H4 (cell line): ENCODE measurements at places on chromosomes 4 and X. TPM values are rescaled to one million over a fixed set of nuclear protein-coding genes. Genes with fewer than 3 reads are reported as not detected.

Gene LONRF3
- total RNA-seq: 1.8 and 2.7 TPM in 2 replicates

Gene SPACA5
- not detected in 2 replicates for total RNA-seq

Gene FRMPD4
- total RNA-seq: 0.08 and 0.21 TPM in 2 replicates

Gene IL2
- not detected in 2 replicates for total RNA-seq

Gene TMPRSS11F
- total RNA-seq: not detected in 2 replicates

DNA sequence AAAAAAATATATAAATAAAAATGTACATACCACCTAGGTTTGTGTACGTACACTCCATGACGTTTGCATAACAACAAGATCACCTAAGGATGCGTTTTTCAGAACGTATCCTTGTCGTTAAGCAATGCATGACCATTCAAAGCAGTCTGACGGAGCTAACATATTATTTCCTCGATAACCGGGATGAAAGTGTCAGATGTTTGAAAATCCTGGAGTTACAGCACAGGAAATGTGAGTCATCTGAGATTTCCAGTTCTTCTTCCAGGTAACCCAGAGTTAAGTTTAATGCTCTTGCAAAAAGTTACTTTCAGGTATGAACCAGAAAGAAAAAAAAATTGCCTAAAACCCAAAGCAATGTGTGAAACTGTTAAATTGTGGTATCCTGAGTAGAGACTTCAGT, 107.9 kb downstream of the LDB2 start:
- no peak for DNase-seq

DNA sequence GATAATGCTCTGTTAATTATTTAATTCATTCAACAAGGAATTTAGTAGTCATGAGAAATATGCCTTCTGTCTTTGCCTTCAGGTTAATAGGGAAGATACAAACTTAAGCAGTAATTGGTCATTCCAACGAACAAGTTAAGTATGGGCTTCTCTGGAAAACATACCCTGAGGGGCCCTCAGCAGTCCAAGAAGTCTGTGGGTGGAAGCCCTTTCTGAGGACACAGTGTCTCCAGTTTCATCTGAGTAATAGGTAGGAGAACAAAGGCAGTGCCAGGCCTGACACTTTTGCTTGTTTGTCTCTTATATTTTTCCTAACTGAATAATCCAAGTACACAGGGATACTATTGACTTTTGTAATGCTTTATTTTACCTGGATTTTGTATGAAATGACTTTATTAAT, 262.5 kb downstream of the FBXW7 start:
- no peak for DNase-seq

DNA sequence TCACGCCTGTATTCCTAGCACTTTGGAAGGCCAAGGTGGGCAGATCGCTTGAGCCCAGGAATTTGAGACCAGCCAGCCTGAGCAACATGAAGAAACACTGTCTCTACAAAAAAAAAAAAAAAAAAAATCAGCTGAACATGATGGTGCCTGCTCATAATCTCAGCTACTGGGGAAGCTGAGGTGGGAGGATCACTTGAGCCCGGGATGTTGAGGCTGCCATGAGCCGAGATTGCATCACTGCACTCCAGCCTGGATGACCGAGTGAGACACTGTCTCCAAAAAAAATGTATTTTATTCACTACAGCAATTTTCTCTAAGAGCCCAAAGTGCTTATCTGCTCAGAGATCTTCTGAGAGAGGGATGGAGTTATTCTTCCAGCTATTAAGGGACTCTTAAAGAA, 215.8 kb upstream of the PPP3CA start:
- DNase-seq: no peak

DNA sequence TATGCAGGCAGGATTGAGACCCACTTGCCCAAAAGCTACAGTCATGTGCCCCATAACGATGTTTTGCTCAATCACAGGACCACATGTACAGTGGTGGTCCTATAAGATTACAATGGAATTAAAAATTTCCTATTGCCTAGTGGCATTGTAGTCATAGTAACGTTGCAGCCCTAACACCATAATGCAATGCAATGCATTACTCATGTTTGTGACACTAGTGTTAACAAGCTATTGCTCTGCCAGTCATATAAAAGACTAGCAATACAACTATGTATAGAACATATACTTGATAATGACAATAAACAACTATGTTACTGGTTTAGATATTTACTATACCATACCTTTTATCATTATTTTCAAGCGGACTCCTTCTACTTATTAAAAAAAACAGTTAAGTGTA, 50.6 kb downstream of the VGLL1 start:
- no peak for DNase-seq
